Glomerular endothelial cell (primary cell): ENCODE measurements at places on chromosomes 4 and X. TPM values are rescaled to one million over a fixed set of nuclear protein-coding genes. Genes with fewer than 3 reads are reported as not detected.

GRCh38 chr4:129344058-129344457 lies 248.1 kb downstream of the C4orf33 start:
- DNase-seq, result no peak

GRCh38 chrX:21168401-21169160 lies 205.6 kb upstream of the CNKSR2 start:
- no peak for DNase-seq

DNA sequence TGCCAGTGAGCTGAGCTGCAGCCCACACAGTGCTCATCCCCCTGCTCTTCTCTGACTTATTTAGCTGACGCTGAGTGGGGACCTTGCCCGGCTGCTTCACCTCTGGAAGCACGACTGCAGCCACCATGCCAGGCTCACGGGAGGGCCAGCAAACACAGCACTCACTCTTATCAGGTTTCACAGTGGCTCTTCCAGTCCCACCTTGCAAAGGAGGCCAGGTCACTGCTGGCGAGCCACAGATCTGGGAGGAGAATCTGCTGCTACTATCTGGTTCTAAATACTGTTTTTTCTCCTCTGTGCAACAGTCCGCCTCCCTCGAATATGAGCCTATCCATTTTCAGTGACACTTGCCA lies 6.7 kb upstream of the SPON2 start:
- DNase-seq, result no peak

DNA sequence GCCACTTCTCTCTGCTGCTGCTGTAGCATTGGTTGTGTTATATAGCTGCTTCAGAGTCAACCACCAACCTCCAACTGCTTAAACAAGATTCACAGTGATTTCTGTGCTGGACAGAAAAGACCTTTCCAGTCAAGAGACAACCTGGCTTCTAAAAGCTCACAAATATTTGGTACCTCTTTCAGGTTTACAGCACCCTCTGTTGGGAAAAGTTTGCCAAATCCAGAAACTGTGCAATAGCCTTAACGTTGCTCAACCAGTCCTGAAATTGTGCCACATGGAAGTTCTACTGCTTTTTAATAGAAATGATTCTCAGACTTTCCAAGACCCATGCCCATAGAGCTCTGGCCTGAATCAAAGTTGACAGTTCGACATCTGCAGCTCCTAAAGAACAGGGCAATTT lies 842.1 kb upstream of the HTR2C start:
- no peak for DNase-seq

DNA sequence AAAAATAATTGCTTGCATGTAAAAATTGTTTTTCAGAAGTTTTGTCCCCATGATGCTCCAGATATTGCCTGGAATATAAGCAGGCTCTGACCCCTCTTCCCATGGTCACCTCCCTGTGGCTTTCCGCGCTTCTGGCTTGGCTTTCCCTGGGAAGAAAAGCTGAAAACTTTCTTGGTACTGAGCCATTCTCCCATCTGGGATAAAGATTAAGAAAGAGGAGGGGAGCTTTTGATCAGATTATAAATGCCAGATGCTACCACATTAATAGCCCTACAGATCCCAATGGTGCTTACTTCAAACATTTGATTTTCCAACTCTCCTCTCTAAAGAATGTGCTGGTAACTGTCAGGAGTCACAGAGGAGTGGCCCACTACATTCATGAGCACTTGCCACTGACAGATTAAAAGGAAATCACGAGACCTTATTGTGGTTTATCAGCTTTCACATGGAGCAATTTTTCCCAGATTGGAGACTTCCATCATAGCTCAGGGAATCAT lies 54.4 kb upstream of the GAB1 start:
- no peak for DNase-seq

- no peak for DNase-seq
Observed at GRCh38 chrX:150508018-150508417, 60.4 kb upstream of the MTM1 start.

DNA sequence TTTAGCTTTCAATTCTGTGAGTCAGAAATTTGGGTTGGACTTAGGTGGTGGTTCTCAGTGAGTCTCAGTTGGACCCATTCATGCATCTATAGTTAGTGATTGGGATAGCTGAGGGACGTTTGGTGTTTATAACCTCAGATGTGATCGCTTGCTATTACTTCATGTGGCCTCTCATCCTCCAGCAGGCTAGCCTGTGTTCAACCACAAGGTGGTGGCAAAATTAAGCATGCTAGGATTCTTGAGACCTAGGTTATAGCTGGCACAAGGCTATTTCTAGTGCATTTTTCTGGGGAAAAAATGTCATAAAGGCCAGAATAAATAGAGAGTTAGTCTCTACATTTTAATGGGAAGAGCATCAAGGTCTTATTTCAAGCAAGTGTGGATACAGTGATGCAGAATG lies 10.9 kb upstream of the GRPR start:
- DNase-seq, result no peak

GRCh38 chr4:133439830-133440229 lies 290.7 kb downstream of the PCDH10 start:
- DNase-seq, result no peak

DNA sequence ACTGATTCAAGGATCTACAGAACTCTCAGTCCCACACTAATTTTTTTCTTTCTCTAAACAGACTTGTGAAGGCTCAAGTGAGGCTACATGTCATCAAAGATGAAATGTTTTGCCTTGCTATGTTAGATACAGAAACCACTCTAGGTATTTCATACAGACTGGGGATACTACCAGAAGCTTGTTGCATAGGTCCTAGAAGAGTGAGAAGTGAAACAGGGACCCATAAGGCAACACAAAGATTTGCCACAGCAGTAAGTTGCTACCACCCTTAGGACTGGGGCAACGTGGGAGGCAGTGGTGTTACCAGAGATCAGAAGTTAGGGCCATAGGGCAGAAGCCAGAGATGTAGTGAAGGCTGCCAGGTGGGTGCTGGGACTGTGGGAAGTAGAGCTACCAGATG lies 50.7 kb upstream of the MID1IP1 start:
- DNase-seq, result no peak

- DNase-seq, result no peak
Observed at GRCh38 chrX:19742826-19743225, 144.6 kb downstream of the SH3KBP1 start.

DNA sequence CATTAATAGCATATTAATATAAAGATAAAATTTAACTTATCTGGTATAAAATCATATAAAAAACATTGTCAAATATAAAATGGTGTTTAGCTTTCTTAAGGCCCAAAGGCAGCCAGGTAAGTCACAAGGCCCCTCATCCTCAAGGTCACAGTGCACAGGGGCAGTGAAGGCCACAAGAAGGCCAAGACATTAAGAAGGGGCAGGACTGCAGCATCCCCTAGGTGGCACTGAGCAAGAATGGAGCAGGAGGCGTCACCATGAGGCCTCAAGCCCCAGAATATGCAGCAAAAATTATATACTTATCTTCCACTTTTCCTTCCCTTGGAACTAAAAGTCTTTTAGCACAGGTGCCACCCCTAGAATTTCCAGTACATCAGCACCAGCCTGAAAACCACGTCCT lies 49.5 kb upstream of the MAGEA8 start:
- no peak for DNase-seq

GRCh38 chr4:137470806-137471205 lies 61.5 kb downstream of the PCDH18 start:
- DNase-seq, result no peak

DNA sequence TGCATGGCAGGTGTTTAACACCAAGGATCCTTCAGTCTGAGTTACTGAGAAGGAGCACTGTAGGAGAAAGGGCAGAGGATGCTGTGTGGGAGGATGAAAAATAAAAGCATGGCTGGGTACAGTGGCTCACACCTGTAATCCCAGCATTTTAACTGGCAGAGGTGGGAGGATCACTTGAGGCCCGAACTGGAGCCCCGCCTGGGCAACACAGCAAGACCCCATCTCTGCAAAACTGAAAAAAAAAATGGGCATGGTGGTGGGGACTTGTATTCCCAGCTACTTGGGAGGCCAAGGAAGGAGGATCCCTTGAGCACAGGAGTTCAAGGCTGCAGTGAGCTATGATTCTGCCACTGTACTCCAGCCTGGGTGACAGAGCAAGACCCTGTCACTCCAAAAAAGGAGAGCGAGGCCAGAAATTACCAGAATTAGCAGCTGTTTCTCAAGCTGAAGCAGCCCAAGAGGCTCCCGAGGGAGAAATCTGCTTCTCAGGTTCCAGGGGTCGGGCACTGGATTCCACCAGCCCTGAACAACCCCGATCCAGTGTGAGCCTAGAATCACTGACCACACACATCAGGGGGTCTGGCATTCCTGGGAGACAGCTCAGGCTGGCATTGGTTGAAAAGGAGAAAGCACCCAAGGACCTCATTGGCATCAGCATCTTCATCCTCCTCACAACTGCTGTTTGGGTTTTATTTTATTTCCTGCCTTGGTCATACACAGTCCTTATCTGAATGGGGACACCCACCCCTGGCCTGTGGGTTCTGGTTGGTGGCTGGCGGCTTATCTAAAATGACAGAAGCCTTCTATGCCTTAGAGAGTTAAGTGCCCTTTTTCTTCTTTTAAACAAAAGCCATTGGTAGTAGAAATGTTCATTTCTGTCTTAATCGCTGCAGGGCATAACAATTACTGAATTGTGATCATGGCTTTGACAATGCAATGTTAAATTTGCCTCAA lies 66.3 kb upstream of the TRIM2 start:
- DNase-seq, result no peak

DNA sequence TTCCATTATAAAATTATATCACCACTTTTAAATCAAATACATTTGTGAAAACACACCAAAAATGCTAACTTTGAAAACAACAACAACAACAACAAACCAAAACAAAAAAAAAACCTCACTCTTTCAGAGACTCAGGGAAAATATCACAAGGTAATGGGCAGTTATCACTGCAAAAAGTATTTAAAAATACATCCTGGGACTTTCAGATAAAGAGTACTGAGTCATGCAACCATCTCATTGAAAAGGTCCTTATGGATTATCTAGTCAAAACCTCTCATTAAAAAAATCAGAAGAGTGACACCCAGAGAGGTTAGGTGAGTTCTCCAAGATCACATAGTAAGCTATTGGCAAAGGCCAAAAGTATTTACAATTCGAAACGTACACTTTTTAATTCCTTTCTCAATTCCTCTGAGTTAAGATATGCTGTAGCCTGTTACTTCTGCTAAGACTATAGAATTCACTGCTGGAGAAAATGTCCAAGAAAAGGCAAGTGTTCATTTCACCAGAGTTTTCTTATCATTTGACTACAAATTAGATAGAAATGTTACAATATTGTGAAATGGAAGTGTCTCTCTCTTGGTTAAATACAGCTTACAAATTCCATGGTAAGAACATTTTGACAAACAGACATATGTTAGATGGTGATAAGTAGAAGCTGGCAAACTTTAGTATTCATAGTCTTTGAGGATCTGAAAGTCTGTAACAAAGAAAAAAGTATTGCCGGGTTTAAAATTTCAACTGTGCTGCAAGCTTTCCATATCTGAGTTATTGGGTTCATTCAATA lies 9.3 kb downstream of the STX18 start:
- no peak for DNase-seq

DNA sequence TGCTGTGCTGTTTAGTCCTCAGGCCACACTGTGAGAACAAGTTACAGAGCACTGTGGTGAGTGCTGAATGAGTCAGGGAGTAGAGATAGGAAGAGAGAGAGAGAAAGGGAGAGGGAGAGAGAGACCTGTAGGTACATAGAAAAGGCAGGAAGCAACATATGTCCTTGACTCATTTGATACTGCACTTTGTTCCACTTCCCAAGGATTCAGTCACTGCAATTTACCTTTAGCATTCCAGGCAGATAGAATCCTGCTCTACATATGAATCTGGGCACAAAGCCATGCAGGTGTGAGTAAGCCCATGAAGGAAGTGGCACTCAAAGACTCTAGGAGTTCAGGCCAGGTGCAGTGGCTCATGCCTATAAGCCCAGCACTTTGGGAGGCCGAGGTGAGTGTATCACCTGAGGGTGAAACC lies 1.0 kb upstream of the DAPP1 start:
- no peak for DNase-seq

- DNase-seq, result no peak
Observed at GRCh38 chr4:53654300-53654758, 63.0 kb upstream of the LNX1 start.

GRCh38 chr4:141635736-141636081 lies 674 bp upstream of the IL15 start:
- DNase-seq, result no peak

DNA sequence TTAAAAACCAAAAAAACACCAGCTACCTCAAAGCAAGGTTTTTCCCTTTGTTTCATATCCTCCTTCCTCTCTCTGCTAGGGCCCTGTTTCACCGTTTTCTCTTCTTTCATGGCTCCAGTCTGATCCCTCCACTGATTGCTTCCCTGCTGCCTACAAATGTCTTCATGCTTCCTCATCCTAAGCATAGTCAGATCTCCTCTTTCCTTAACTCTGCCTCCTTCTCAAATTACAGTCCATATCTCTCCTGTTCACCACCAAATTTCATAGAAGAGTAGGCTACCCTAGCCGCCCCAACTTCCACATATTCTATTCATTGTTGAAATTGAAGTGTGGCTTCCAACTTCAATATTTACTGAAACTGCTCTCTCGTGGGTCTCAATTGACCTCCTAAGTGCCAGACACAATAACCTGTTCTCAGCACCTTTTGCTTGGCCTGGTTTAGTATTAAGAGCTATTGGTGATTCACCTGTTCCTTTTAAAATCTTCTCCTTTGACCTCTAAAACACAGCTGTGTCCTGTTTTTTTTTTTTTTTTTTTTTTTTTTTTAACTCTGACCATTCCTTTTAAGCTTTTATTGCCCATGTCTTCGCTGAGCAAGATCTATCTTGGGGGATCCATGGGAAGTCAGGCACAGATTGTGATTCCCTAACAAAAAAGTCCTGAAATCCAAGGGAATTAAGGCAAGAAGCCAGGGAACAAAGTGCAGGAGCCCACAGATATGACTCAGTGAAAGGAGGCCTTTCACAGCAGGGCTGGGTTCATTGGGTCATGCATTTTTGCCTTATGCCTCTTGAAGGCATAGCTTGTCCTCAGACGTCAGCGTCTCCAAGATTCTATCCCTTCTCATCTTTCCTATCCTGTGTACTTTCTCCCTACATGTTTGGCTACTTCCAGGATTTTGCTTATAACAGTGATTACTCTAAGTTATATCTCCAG lies 85.4 kb downstream of the RPS3A start:
- no peak for DNase-seq

DNA sequence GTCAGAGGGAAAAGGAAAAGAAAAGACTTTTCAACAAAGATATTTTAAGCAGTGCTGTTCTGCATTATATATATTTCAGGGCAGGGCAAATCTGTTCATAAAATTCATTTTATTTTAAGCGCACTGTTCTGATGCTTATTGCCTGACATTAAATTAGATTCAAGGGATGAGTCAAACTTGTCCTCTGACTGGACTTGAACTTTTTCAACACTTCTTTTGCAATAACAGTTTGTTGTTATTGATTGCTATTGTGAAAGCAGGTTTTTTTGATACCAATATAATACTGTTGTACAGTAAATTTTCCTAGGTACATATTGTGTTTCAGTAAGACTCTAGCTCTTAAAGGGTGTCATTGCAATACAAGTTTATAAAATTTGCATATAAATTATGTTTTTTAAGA lies 481.3 kb downstream of the NAF1 start:
- no peak for DNase-seq

The NALF2 gene
- 0.29 TPM in 1 of 2 replicates, not detected in the other for total RNA-seq

The MMRN1 gene
- total RNA-seq, result 28.7 and 118 TPM in 2 replicates

The TSPAN7 gene
- total RNA-seq, result 4.7 and 13.5 TPM in 2 replicates

The EREG gene
- 3.9 and 4.0 TPM in 2 replicates for total RNA-seq

The NLRP2B gene
- not detected in 2 replicates for total RNA-seq

The MED12 gene
- 39.7 and 44.0 TPM in 2 replicates for total RNA-seq

The ARSJ gene
- 64.8 and 66.1 TPM in 2 replicates for total RNA-seq

The LUZP4 gene
- total RNA-seq, result not detected in 2 replicates

The USP53 gene
- 15.8 and 26.5 TPM in 2 replicates for total RNA-seq

The TRIML2 gene
- 9.0 and 9.6 TPM in 2 replicates for total RNA-seq

The JCHAIN gene
- total RNA-seq, result not detected in 2 replicates

The GAGE12J gene
- not detected in 2 replicates for total RNA-seq

The SSX2 gene
- total RNA-seq, result not detected in 2 replicates
